Activated naive CD4-positive, alpha-beta T cell (primary cell): ENCODE measurements at places on chromosomes 6 and 20.
A peak's percentile ranks its signal among the peaks of the same experiment; 100 is the strongest.

DNA sequence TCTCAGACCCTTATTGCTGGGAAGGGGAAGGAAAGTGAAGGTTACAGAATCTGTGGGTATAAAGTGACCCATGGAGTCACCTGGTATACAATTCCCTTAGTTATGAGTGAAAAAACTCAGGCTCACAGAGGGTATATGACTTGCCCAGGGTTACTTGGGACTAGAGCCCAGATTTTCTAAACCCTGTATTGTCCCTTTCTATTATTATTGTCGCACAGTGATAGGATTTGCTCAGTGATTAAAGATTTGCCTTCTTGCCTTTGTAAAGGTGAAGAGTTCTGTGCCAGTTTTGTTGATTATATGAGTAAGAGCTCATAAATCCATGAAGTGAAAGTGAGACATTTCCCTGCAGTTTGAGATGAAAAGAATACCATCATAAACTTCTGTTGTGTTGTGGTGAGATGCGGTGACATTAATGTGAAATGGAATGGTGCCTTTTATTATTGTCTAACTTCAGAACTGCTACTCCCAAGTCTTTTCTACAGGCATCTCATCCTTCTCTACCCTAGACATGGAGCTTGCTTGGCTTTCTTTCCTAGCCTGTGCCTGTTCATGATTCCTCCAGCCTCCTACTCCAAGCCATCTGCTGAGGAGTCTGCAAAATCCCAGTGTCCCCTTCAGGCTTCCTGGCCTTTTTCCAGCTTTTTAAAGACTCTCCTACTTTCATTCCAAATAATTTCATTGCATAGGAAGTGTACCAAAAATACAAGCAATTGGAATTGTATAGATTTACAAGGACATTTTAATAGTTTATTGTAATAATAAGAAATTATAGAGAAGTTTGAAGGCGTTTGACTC, 33.5 kb upstream of the ADIG start:
- DNase-seq, result no peak

DNA sequence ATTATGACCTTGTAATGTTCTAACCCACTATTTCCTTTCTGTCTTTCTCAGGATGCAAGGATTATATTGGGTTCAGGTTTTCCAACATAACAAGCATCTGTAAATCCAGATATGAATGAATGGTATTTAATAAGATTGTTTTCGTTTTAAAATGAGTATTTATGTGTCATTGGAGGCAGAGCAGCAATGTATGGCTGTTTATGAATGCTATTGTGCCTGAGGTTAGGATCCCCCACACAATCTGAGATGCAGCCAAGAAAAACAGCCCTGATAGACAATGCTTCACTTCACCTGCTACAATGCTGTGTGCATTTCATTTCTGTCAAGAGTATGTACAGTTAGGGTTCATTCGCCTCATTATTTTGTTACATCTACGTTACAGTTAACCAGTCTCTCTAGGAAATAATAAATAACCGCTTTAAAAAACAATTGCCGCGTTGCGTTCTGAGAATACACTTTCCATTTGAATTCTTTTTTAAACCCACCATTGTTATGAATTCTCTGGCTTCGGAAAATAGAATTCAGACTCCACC, 19.6 kb downstream of the TFAP2A start:
- no peak for DNase-seq

GRCh38 chr6:157185171-157185570, 138.1 kb downstream of the TMEM242 start:
- no peak for DNase-seq

DNA sequence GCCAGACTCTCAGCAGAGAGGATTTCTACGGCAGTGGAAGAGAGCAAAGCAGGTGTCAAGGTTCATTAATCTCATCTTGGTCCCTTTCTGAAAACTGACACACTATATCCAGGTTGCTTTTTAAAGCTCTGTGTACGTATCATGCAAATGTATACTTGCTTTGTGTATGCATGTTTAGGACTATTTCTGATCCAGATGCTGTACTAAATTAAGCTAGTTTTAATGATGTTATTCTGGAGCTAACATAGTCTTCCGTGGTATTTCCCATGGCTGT, 59.2 kb upstream of the SNX9 start:
- DNase-seq, result no peak

DNA sequence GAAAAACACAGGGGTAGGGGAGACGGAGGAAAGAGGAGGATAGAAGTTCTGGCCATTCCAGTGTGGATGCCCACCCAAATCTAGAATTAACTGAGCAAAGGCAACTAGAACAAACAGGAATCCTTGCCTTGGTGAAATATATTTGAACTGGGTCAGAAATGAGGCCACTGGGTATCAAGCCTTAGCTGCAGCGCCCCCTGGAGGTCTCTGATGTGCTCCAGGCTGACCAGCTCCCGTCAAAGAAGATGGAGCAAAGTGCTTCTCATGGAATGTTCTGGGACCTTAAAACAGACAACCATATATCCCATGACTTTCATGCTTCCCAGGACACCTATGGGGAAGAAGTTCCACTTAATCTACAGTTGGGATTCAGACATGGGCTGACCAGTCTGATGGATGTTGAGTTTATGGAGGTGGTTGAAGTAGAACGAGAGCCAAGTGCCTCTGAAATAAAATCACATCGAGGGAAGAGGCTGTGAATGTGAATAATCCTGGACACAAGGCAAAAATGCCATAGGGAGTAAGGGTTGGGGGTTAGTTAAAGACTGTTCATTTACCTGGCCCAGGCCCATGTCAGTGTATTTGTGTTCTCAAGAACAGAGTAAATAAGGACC, 50.4 kb downstream of the HLA-DPB1 start:
- peak; percentile 55 for DNase-seq

DNA sequence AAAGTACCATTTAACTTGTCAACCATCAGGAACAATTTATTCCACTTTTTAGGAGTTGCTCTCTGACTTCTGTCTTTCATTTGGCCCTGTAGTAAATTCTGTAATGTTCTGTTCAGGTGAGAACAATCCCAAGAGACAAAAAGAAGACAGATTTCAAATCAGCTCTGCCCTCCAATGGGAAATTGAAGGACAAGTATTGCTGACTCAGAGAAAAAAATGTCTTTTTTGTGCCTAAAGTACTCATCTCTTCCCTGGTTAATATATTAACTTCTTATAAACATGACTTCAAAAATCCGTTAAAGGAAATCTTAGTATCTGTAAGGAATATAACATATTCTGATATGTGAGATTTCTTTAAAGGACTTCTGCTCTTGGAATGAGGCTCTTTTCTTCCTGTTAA, 38.6 kb upstream of the SCGN start:
- no peak for DNase-seq
